ENCODE measurements at places on chromosomes 16 and 17.

- no peak for DNase-seq
These were observed 378.6 kb downstream of the UTP18 start for GRCh38 chr17:51638971-51639370.

DNA sequence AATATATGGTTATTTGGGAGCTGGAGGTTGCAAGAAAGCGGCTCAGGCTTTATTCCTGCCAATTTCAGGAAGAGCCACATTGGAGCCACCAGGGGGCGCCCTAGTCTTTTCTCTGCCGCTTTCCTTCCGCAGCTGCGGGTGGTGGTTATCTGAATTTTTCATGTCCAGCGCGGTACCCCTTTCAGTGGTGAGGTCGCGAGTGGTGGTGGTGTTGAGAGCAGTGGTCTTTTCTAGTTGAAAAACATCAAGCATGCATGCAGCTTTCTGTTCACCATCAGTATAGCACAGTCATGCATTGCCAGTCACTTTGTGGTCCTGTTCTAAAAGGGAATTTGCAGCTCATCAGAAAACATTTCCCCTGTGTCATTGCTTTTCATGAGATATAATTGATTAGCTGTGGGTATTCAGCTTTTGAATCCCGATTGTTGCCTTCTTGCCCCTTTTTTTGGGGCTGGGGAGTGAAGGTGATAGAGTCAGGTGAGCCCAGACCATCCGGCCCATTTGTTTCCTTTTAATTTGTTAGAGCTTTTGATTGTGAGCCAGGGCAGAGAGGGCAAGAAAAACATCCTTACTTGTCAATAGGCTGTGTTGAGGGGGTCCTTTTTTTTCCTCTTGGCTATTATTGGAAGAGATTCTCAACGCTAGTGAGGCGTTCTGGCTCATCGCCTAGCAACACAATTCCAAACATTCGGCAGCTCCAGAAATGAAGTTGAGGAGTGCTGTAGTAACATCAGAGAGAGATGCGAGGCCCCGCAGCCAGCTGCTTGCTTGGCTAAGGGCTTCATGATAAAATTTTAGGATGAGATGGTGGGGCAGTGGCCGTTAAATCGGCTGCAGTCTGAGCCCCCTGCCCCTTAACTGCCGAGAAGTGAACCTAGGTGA lies 119.0 kb downstream of the SNX29 start:
- DNase-seq: peak; percentile 76

DNA sequence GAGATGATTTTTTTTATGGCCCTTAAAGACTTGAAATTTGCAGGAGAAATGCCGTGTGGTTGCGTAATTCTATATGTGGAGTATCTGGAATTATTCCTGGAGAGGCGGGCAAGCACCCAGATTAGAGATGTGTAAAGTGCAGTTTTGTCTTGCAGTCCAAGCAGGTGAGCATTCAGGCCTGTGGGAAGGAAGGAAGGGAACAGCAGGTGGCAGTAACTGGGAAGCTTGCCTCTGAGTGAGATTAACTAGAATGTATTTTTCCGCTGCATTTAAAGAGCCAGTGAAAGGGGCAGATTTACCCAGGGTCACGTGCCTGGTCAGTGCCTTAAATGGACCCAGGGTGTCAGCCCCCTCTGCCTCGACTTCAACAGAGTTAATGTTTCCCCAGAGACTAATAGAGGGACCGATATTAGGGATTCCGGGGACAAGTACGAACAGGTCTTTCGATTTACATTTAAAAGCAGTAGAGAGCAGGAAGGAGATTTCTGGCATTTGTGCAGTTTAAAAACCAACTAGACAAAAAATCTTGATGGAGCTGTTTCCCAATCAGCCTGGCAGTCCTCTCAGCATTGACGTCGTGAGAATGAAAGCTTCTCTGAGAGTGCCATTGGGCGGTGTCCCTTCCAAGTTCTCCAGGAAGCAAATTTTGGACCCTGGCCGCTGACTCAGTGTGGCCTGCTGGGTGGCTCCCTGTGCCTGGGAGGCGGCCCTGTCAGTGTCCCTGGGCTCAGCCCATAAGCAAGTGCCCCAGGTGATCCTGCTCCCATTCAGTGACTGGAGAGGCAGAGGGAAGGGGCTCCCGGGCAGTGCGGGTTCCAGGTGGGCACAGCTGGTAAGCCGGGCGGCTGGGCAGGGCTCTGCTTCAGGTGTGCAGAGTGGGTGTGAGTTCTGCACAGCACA lies 38.2 kb downstream of the KSR1 start:
- DNase-seq: no peak

DNA sequence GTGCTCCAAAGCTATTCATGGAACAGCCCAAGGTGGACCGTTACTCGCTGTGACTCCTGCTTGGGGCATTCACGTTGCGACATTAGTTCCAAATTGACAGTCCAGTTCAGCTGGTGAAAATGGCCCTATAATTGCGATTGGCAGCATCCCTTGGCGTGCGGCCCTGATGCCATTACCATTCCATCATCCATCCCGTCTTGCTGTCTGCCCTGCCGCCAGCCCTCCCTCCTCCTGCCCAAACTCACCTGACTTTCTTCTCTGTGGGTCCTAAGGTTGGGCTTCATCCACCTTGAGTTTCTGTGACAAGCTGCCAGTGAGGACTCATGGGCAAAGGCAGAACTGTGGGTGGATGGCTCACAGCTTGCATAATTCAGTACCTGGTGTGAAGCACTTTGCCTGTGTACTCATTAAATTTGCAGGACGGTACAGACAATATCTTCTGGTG lies 104.6 kb downstream of the RPTOR start:
- DNase-seq: no peak

- no peak for DNase-seq
These were observed 39.3 kb downstream of the CYB561 start for GRCh38 chr17:63406689-63407330.

DNA sequence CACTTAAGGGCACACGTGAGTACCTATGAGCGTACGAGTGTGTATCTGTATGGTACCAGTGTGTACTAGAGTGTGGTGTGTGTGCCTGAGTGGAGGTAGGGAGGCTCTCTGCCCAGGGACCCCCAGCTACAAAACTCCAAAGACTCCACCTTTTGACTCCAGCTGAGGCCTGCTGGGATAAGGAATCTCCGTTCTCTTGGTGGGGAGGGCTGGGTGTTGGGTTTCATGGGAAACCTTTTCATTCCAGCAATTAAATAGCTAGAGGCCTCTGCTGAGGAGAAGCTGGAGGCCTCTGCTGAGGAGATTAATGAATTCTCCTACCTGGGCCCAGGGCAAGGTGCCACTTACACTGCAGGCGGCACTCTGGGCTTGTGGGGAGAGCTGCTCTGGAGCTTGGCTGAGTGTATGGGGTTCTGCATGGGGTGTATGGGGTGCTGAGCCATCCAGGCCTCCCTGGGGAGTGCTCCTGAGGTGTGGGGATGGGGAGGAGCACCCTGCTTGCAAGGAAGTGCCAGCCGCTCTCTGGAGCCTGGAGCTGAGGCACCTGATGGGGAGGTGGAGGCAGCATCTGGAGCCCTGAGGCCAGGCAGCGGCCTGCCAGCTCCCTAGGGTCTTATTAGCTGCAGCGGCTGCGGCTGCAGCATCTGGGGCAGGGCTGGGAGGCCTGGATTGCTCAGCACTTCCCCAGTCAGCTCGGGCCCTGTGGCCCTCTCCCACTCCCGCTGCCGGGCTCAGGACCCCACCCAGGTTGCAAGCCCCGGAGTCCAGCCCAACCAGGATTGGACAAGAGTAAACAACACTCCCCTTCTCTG lies 4.6 kb downstream of the ANKRD13B start:
- DNase-seq: no peak

DNA sequence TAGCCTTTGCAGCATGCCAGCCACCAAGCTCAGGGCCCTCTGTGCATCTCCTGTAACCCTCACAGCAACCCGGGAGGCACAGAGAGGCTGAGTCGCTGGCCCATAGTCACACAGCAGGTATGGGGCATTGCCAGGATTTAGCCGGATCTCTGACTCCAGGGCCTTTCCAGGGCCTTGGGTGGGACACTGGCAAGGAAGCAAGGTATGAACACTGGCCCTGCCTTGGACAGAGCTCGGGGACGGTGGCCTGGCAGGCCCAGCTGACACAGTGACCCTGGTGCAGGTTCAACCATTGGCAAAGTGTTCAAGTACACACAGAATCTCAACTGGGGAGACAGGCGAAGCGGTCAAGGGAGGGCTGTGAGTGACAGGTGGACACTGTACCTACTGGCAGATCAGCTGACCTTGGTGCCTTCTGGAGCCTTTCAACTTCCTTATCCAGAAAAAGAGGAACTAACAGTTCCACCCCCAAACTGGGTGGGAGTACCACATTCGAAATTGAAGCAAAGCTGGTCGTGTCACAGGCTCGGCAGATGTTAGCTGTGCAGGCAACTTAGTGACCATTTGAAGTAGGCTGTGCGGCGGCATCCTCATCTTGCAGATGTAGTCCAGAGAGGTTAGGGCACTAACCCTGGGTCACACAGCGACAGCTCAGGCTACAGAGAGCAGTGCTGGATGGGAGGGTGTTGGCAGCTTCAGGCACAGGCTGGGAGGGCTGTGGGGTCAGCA lies 287.4 kb downstream of the SEC14L1 start:
- DNase-seq: no peak

- DNase-seq: no peak
These were observed 4.8 kb upstream of the GAA start for GRCh38 chr17:80096561-80097021.

GRCh38 chr17:76956846-76957540 lies 88.8 kb downstream of the MGAT5B start:
- no peak for DNase-seq

DNA sequence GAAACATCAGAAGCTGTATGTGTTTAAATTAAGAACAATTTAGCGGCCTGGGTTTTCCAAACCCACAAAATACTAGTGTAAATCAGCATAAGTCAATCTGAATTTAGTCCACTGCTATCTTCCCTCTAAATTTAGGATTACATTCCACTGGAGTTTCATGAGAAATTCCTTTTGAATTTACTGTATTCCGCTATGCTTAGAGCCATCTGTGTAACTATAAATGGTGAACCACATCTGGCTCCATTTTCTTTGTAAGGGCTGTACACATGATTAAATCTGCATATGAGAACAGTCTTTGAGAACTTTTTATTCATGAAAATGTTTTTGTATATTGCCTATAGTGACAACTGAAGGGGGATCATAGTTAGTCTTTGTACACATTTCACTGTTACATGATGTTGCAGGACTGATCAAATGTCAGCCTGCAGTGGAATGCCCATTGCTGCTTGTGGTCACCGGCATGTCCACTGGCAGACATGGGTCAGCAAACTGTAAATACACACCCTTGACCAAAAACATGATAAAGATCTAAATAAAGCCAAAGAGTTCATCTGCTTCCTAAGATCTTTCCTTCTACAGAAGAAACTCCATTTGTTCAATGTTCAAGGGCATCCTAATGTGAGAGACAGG lies 36.8 kb downstream of the RPGRIP1L start:
- DNase-seq: no peak

- no peak for DNase-seq
These were observed 56.7 kb downstream of the ZNF423 start for GRCh38 chr16:49799172-49799571.

- DNase-seq: peak; percentile 47
These were observed 603 bp downstream of the RGS11 start for GRCh38 chr16:275041-275641.

DNA sequence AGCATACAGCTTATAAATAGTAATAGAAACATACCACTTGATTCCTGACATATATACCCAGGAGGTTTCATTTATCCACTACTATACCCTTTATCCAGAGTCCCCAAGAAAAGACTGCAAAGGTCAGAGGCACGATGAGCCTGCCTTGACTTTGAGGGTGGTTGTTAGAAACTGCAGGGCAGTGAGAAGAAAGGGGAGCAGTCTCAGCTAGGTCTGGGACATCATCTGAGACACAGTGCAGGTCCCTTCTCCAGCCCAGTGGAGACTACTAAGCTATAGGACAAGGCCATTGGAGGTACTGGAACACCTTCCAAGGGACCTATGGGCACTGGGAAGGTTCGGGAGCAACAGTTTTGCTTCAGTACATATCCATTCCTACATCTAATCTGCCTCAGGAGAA lies 20.2 kb upstream of the TEKT3 start:
- DNase-seq: no peak

DNA sequence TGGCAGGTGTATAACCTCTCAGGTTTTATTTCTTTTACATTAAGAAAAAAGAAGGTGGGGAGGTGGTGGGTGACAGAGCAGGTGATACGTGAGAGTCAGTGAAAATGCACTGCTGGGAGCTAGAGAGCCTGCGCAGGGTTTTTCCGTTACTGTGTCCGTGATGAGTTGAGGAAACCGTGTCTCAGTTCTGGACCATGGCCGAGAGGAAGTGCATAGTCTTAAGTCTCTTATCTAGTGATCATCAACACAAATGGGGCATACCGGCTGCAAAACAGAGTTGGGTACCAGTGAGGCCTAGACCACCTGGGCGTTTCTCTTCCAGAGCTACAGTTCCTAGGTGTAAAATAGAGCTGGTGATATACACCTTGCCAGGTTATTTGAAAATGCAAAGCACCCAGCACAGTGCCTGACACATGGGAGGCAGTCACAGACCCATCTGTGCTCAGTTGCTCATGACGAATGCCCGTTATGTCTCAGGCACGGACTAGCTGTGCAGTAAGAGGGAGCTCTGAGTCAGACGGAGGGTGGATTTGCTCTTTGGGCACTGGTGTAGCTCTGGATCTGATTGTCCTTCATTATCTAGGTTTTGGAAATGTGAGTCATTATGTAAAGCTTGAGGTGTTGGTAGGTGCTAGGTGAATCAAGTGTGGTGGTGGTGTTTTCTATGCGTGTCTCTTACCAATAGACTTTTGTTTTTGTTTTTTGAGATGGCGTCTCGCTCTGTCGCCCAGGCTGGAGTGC lies 60.9 kb downstream of the RPTOR start:
- peak; percentile 63 for DNase-seq

- no peak for DNase-seq
These were observed 80.0 kb upstream of the CDH5 start for GRCh38 chr16:66286527-66286926.

DNA sequence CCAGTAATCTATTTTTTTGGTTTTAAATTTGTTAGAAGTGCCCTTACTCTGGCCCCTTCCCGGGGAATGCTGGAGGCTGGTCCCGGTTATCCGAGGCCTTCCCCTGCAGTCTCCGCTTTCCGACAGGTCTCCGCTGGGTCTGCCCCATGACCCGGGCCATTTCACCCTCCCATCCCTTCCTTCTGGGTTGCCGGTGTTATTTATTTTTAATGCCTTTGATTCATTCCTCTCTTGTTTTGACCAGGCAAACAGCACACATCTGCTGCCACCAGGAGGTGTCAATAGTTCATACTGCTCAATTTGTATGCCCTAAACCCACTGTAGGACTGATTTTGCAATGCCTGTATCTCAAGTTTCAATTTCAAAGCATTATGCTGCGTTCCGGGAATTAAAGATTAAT lies 113.2 kb upstream of the IRX5 start:
- no peak for DNase-seq

DNA sequence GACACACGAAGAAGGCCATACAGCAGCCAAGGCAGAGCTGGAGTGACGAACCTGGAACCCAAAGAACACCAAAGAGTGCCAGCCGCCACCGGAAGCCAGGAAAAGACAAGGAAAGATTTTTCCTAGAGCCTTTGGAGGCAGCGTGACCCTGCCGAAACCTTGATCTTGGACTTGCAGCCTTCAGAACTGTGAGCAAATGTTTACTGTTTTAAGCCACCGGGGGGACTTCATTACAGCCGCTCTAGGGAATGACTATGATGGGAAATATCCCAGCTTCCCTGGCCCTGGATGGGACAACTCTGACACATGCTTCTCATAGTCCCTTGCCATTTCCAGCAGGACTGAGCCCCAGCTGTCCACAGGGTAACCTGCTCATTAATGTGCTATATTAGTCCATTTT lies 270.6 kb downstream of the HAPSTR1 start:
- no peak for DNase-seq

Measured in activated T-cell treated with anti-CD3 and anti-CD28 coated beads, Interleukin-2, amount 50 U/mL, for 24 hours (primary cell).